ENCODE measurements at places on chromosomes 3 and 15. TPM values are rescaled to one million over a fixed set of nuclear protein-coding genes. Genes with fewer than 3 reads are reported as not detected.

Gene STX19
- total RNA-seq: not detected

Gene CD200R1
- total RNA-seq: 0.51 TPM

Gene ATP13A5
- total RNA-seq: not detected

Gene GNAT1
- total RNA-seq: not detected

Gene GOLGA8O
- 2.3 TPM for total RNA-seq

Gene PSTPIP1
- 2.7 TPM for total RNA-seq

Gene SPESP1
- total RNA-seq: 1.8 TPM

Gene SIN3A
- 30.6 TPM for total RNA-seq

Gene LRRIQ4
- not detected for total RNA-seq

Gene NT5DC2
- total RNA-seq: 58.2 TPM

Gene ADGRG7
- total RNA-seq: 0.13 TPM

Gene CFAP100
- total RNA-seq: not detected

Gene PLA2G4F
- 0.48 TPM for total RNA-seq

Gene PAQR9
- 10.7 TPM for total RNA-seq

Gene DPPA2
- not detected for total RNA-seq

Gene PLSCR5
- total RNA-seq: not detected

Gene CMTM8
- 5.5 TPM for total RNA-seq

Gene GHSR
- total RNA-seq: not detected

Gene MCTP2
- total RNA-seq: 1.5 TPM

Gene GAP43
- total RNA-seq: 2.6 TPM

Gene CHRM5
- not detected for total RNA-seq

Gene CPB1
- total RNA-seq: not detected

Gene MYZAP
- total RNA-seq: 658 TPM

Gene MUSTN1
- 15.9 TPM for total RNA-seq

Gene IL16
- total RNA-seq: 2.5 TPM

Gene FAM43A
- 33.9 TPM for total RNA-seq

Gene CPLX3
- total RNA-seq: 0.67 TPM

Gene GALNT15
- 1.3 TPM for total RNA-seq

Gene CLSTN2
- total RNA-seq: 3.9 TPM

Gene UBA7
- total RNA-seq: 20.0 TPM

Gene UQCRC1
- total RNA-seq: 753 TPM

Gene FLNB
- 58.1 TPM for total RNA-seq

Gene PLA2G4E
- total RNA-seq: 0.08 TPM

Gene FEZF2
- not detected for total RNA-seq

Gene CASR
- not detected for total RNA-seq

Gene ADAMTS7
- total RNA-seq: 17.8 TPM

Gene PARP9
- total RNA-seq: 15.0 TPM
